ENCODE measurements at places on chromosomes 6 and 20. TPM values are rescaled to one million over a fixed set of nuclear protein-coding genes. Genes with fewer than 3 reads are reported as not detected.

GPR6 gene
- total RNA-seq, result not detected

C4A gene
- 5.1 TPM for total RNA-seq

- DNase-seq, result no peak
- H3K27ac ChIP-seq, result no peak overlapping the region
- no peak overlapping the region for H3K4me3 ChIP-seq
- peaks cover 23% of the 10 kb centered on the region for H3K27me3 ChIP-seq
- H3K36me3 ChIP-seq, result no peaks in the 10 kb centered on the region
- H3K4me1 ChIP-seq, result no peaks in the 10 kb centered on the region
Measured at GRCh38 chr6:31430449-31430848, 27.1 kb downstream of the MICA start.

GRCh38 chr6:7324520-7324919 lies 11.5 kb upstream of the SSR1 start:
- DNase-seq, result no peak
- H3K36me3 ChIP-seq, result peaks cover 3% of the 10 kb centered on the region

DNA sequence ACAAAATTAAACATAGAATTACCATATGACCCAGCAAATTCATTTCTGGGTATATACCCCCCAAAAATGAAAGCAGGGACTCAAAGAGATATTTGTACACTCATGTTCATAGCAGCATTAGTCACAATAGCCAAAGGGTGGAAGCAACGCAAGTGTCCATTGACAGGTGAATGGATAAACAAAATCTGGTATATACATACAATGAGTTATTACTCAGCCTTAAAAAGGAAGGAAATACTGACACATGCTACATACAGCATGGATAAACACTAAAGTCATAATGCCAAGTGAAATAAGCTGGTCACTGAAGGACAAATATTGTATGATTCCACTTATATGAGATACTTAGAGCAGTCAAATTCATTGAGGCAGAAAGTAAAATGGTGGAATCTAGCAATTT lies 5.3 kb upstream of the STX11 start:
- peaks cover 3% of the 10 kb centered on the region for H3K27me3 ChIP-seq
- no peak overlapping the region for H3K27ac ChIP-seq
- no peak overlapping the region for H3K4me3 ChIP-seq
- H3K4me1 ChIP-seq, result peaks cover 4% of the 10 kb centered on the region
- H3K36me3 ChIP-seq, result no peaks in the 10 kb centered on the region

GRCh38 chr6:166667796-166668610 lies 41.0 kb upstream of the RPS6KA2 start:
- no peaks in the 10 kb centered on the region for H3K36me3 ChIP-seq
- H3K27ac ChIP-seq, result no peak overlapping the region
- peaks cover 20% of the 10 kb centered on the region for H3K27me3 ChIP-seq
- H3K4me3 ChIP-seq, result no peak overlapping the region
